ENCODE measurements at places on chromosomes 2 and 18. TPM values are rescaled to one million over a fixed set of nuclear protein-coding genes. Genes with fewer than 3 reads are reported as not detected.

The AMER3 gene
- not detected for total RNA-seq

The DNAJC5G gene
- total RNA-seq: not detected

The REL gene
- total RNA-seq: 4.4 TPM

The IL1RN gene
- 16.0 TPM for total RNA-seq

DNA sequence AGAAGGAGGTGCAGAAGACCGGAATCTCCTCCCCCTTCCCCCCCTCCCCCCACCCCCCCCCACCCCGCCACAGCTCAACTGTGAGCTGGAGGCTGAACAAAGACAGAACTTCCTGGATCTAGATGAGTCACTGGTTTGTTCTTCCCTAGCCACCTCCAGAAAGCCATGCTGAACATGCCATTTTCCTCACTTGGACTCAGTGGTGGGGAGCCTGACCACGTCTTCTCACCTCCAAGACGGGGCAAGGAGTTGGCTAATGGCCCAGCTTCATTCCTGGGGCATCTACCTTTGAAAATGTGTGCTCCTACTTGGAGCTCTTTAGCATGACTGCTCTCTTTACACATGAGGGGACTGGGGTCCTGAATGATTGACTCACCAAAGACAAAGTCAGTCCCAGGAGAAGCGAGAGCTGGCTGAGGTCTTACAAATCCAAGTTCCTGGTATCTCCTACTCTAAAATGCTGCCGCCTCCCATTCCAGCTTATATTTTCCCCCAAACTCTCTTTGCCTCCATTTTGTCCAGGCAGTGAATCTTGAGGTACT, 22.6 kb upstream of the FZD5 start:
- DNase-seq: no peak

DNA sequence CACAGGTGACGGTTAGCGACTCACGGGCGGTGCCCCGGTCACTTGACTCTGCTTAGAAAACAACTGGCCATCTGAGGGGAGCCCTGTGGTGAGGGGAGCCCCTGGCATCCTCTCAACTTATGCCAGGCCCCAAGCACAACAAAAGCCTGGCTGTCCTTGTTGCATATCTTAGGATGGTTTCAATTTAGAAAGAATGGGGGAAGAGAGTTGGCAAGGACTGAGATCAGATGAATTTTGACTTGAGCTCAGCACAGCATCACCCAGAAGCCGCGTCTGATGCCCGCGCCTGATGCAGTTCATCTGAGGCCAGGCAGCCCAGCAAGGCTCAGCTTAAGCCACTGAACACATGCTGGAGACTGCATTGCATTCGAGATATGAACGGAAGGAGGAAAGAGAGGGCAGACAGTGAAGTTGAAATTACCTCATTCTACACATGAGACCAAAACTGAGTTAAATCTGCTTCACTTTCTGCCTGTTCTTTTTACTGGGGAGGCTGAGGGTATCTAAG, 36.8 kb downstream of the MYT1L start:
- DNase-seq: no peak

DNA sequence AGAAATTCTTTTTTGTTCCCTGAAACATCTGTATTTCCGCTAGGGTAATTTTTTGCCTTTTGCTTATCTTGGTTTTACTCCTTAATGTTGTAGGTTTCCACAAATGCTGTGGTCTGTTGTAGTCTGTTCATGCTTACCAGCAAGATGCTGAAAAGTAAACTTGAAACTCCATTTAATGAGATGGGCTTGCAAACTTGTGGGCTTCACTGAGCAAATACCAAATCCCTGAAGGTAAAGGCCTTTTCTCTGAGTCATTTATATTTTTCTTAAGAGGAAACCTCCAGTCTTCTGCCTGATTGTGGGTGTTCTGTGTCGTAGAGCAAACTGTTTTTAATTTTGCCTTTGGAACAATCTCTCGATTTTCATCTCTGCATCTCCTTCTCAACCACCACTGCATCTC, 9.3 kb downstream of the SP140 start:
- DNase-seq: no peak

All from left lobe of liver (tissue), 2 donors.